ENCODE measurements at places on chromosomes 3 and 15.
A peak's percentile ranks its signal among the peaks of the same experiment; 100 is the strongest.

DNA sequence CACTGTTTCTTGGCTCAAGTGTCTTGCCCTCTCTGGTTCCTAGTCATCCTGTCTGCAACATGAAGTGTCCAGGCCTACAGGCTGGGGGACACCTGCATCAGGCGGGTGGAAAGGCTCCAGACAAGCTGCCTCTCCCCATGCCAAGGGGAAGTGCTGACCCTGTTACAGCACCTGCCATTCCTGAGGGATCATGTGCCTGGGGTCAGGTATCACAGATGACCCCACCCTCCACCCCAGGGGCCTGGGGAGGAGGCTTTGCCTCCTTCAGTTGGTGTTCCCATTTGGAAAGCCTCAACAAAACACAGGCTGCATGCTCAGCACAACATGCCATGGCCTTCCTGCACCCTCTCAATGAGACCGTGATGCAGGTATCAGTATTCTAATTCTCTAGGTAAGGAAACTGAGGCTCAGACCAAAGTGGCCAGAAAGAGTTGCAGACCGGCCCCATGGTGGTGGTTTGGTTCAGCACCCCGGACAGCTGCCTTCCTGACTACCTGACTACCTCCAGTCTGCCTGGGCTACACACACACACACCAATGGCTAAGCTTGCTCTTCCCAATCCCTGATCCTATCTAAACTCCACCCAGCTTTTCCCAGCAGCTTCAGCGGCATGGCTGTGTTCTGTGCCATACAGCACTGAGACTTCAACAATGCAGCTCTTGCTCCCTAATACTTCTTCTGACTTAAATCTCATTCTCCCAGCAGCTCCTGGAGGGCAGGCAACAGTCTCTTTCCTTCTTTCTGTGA, 69.7 kb upstream of the LINGO1 start:
- peak; percentile 56 for DNase-seq

DNA sequence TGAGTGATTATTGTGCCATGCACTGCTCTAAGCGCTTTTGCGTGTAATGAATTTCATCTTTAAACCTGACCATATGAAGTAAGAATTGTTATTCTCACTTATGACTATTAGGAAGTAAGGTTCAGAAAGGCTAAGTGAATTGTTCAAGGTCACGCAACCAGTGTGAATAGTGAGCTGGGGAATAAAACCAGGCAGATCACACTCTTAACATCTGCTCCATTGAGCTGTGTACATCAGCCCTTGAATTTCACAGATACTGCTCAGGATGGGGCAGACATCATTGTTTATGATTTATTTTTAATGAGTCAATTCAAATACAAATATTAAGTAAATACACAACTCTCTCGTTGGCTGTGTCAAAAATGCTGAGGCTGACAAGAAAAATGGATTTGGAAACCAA, 184.5 kb downstream of the FNDC3B start:
- DNase-seq, result no peak

- DNase-seq, result no peak
These were observed 175.4 kb downstream of the EBLN2 start for GRCh38 chr3:73236867-73237266.

- DNase-seq, result no peak
These were observed 3.9 kb upstream of the RBSN start for GRCh38 chr3:15102836-15103235.

- no peak for DNase-seq
These were observed 378.1 kb downstream of the TIGIT start for GRCh38 chr3:114671741-114672510.

DNA sequence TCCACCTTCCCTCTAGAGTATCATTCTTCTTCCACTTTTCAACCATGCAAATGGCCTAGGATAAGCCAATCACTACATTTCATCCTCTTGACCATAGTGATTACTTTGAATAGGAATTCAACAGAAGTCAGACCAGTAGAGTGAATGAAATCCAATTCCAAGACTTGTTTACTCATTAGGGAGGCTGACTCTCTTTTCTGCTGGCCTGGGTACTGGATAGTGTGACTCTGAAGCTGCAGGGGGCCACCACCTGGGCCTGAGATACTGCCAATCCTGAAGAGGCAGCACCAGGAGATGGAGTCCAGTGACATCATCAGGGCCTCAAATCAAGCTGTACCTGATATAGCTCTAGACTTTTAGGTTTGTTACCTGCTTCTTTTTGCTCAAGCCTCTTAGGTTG, 7.0 kb upstream of the FSTL1 start:
- no peak for DNase-seq

GRCh38 chr15:20280933-20281463, 260.6 kb downstream of the GOLGA6L6 start:
- no peak for DNase-seq

- DNase-seq, result no peak
These were observed 103.1 kb downstream of the LRRK1 start for GRCh38 chr15:101022306-101022705.

- no peak for DNase-seq
These were observed 67.8 kb downstream of the BDH1 start for GRCh38 chr3:197487911-197488391.

DNA sequence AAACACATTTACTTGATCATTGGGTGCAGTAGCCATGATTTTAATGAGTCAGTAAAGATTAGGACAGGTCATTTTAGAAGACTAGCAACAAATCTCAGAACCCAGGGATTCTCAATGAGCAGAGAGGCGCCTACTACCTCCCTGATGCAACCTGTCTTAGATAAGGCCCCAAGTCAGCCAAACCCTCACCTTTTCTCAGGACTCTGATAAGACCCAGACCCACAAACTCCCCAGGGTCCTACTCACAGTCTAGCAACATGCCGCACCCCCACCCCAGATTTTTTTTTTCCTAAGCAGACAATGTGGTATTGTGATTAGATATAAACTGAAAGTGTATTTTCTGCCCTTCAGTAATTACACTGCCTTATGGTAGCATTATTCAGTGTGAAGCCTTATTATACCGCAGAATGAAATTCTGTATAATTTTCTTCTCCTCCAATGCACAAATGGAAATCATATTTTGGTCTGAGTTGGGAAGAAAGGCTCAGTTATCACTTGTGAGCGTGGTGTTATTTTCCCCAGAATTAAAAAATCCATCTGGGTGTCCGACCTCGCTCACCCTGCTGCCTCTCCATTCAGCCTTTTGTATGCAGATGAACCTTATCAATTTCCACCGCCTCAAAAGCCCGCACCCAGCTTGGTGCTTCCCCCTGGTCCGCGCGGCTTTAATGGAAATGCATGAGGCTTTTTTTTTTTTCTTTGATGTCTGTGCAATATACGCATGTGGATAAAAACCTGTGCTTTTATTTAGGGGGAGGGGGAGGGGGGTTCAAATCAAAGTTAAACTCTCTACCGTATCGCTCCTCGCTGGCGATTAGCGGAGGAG, 122.0 kb upstream of the SOX14 start:
- no peak for DNase-seq

DNA sequence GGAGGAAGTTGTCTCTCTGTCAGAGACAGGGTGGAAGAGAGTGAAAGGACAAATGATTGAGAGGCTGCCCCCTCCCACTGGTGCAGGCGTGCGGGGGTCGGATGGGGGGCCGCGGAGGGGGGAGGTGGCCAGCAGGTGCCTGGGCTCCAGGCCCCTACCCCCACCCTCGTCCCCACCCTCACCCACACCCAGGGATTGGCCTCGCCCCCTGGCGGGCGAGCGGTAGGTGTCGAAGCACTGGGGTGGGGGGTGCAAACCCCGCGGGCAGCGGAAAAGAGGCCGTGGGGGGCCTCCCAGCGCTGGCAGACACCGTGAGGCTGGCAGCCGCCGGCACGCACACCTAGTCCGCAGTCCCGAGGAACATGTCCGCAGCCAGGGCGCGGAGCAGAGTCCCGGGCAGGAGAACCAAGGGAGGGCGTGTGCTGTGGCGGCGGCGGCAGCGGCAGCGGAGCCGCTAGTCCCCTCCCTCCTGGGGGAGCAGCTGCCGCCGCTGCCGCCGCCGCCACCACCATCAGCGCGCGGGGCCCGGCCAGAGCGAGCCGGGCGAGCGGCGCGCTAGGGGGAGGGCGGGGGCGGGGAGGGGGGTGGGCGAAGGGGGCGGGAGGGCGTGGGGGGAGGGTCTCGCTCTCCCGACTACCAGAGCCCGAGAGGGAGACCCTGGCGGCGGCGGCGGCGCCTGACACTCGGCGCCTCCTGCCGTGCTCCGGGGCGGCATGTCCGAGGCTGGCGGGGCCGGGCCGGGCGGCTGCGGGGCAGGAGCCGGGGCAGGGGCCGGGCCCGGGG, at the start of gene KAT2B:
Gene KAT2B, plus strand, starts transcription at position 682 of the 783 bp plus-strand sequence. Its CDS starts 32 bp downstream, at position 714.
- peak; percentile 69 for DNase-seq

GRCh38 chr3:192850451-192850981, 67.1 kb downstream of the MB21D2 start:
- no peak for DNase-seq

GRCh38 chr15:99407716-99408115, 156.4 kb downstream of the LRRC28 start:
- DNase-seq, result no peak

DNA sequence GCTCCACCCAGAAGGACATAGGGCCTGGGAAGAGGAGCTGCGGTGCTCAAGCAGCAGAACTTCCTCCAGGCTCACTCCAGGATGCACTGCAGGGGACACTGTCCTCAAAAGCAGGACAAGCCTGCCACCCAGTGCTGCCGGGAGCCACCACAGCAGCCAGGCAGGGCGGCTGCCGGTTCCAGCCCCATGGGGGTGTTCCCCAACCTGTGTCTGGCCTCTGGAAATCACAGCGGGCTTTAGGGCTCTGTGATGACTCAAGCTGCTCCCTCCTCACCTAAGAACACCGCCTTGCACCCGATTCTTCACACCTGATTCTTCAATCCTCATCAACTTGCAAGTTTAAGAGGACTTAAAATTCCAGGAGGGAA, 71.9 kb upstream of the SLC6A11 start:
- DNase-seq, result no peak

GRCh38 chr3:72111265-72112205, 326.6 kb upstream of the PROK2 start:
- no peak for DNase-seq

DNA sequence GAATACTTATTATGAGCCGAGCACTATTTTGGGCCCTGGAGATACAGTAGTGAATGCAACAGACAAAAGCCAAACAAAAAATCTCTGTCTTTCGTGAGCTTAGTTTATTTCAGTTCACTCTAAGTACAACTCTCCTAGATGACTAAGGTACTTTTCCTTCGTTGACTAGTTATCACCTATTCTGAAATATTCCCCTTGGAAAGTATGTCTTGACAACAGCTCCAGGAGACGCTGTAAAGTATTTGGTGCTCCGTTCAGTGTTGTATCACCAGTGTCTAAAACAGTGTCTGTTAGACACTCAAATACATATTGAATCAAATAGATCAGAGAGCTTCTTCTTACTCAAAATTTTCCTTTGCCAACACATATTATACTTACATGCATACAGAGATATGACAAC, 119.6 kb downstream of the TFDP2 start:
- DNase-seq, result no peak

DNA sequence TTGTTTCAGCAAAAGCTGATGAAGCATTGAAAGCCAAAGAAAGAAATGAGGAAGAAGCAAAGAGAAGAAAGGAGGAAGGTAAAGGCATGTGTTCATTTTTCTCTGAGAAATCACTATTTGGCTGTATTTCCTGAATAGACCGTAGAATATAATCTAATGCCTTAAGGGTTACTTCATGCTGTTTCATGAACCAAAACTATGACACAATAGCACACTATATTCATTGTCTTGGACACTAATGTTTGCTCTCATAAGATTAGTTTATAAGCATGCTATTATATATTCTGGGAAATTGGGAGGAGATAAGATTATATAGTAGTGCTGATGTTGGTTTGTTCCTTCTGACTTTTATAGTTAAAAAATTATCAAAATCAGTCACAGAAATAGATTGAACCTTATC, 110.1 kb upstream of the MLF1 start:
- no peak for DNase-seq

DNA sequence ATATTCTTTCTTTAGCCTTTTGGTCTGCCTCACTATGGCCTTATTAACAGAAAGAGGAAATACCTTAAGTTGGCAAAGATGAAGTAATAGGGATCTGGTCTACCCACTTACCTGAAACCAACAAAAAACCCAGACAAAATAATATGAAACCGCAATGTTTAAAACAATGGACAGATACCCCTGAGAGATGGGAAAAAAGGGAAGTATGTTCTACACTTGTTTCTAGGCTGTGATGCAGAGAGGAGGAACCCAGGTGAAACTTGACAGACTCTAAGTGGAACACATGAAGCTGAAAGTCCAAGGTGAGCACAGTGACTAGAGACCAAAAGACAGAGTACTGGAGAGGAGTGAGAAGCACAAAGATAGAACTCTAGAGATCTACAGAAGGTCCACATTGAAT, 78.4 kb downstream of the NR2E3 start:
- no peak for DNase-seq

GRCh38 chr15:29713784-29714183, 108.5 kb downstream of the TJP1 start:
- no peak for DNase-seq

DNA sequence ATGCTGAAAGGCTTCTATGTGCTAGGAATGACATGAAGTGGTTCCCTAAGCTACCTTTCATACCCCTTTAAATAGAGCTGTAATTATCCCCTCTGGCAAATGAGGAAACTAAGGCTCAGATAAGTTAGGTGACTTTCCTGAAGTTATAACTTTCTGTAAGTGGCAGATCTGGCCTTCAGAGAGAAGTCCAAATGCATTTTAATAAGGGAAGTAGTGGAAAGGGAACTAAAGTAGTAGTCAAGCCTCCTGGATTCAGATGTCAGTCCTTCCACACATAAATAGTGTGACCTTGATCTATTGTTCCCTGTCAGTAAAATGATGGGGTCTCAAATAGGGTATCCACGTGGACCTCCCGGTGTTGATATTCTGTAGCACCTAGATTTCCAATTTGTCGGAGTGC, 277.7 kb downstream of the EDEM1 start:
- no peak for DNase-seq

DNA sequence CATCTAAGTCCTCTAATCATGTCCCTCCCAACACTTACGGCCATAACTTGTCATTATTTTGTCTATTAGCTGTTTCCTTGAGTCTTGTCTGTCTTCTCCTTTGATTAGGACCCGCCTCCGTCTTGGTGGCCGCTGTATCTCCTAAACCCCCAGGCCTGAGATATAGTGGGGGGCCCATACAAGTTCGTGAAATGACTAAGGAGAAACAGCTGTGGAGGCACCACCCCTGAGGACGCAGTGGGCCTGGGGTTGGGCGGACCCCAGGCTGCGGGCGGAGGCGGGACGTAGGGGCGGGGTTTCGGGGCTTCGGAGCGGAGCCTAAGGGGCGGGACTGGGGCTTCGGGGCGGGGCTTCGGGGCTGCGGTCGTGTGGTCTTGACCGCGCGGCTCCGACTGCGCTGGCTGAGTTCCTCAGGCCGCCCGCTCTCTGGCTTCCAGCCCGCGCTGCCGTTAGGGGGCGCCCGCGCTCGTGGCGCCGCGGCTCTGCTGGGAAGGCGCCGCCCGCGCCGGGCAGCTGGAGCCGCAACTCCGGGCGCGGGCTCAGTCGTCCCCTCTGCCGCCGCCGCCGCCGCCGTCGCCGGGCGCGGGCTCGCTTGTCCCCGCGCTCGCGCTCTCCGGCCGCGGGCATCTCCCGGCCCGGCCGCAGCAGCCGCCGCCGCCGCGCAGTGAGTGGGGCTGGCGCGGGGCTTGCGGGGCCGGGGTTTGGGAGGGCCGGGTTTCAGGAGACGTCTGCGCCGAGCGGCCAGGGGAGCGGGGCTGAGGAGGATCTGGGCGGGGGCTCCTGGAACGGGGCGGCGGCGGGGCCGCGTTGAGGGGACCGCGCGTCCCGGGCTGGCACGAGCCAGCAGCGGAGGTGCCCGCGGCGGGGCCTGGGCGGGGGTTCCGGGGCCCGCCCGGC, at the start of gene KCTD6:
Gene KCTD6, plus strand, starts transcription at position 591 of the 897 bp plus-strand sequence. CDS start 6,660 bp downstream, outside the sequence.
- DNase-seq, result peak; percentile 90

GRCh38 chr3:99881121-99881524, 63.5 kb downstream of the CMSS1 start:
- no peak for DNase-seq

- no peak for DNase-seq
These were observed 47.5 kb downstream of the GTPBP8 start for GRCh38 chr3:113038328-113038727.
